ENCODE measurements at places on chromosomes 13 and 19. TPM values are rescaled to one million over a fixed set of nuclear protein-coding genes. Genes with fewer than 3 reads are reported as not detected.

DNA sequence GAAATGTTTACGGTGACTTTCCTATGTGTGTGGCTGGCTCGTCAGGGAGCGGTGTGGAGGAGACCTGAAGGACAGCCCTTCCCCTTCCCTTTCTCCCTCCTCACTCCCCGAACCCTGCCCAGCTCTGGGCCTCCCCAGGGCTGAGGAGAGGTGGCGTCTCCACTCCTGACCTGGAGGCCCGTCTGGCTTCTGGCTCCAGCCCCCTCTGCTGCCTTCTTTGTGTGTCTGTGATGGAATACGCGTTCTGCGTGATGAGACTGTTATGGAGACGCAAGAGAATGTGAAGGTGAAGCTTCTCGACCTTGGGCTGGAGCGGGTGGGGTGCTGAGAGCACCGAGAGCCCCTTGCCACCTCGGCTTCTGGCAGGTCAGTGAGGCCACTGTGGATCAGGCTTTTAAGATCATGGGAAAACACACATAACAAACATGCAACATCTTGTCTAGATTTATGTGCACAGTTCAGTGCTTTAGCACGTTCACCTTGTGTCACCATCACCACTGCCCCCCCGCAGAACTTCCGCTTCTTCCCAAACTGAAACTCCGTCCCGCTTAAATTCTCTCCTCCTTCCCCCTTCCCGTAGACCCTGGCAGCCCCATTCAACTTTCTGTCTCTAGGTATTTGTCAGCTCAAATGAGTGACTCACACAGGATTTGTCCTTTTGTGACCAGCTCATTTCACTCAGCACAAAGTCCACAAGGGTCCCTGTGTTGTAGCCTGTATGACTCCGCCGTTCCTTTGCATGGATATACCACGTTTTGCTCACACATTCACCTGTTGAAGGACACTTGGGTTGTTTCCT is 24.7 kb downstream of the ATP11A start:
- DNase-seq, result no peak
- H3K4me3 ChIP-seq, result no peak overlapping the region
- H3K27ac ChIP-seq, result no peak overlapping the region

GRCh38 chr13:94567581-94567980 is 28.4 kb downstream of the TGDS start:
- DNase-seq, result no peak
- no peaks in the 10 kb centered on the region for H3K27me3 ChIP-seq
- H3K27ac ChIP-seq, result no peak overlapping the region
- H3K36me3 ChIP-seq, result peaks cover 6% of the 10 kb centered on the region
- no peaks in the 10 kb centered on the region for H3K4me1 ChIP-seq
- no peak overlapping the region for H3K4me3 ChIP-seq

GRCh38 chr19:52211926-52212571 is 22.2 kb downstream of the PPP2R1A start:
- peaks cover 100% of the 10 kb centered on the region for H3K36me3 ChIP-seq
- DNase-seq, result no peak
- peaks cover 4% of the 10 kb centered on the region for H3K4me1 ChIP-seq
- no peak overlapping the region for H3K27ac ChIP-seq
- no peak overlapping the region for H3K4me3 ChIP-seq

DPF1 gene
- total RNA-seq, result not detected

- H3K27me3 ChIP-seq, result no peaks in the 10 kb centered on the region
- H3K36me3 ChIP-seq, result no peaks in the 10 kb centered on the region
- H3K4me1 ChIP-seq, result no peaks in the 10 kb centered on the region
- no peak overlapping the region for H3K27ac ChIP-seq
Observed at GRCh38 chr13:70816853-70817252, 708.6 kb upstream of the KLHL1 start.

SRRM5 gene
- total RNA-seq, result 0.19 TPM

GRCh38 chr13:63625869-63626268 is 2210.2 kb upstream of the PCDH20 start:
- no peaks in the 10 kb centered on the region for H3K27me3 ChIP-seq
- no peak overlapping the region for H3K4me3 ChIP-seq
- no peaks in the 10 kb centered on the region for H3K36me3 ChIP-seq

- no peaks in the 10 kb centered on the region for H3K4me1 ChIP-seq
- H3K36me3 ChIP-seq, result no peaks in the 10 kb centered on the region
- DNase-seq, result no peak
- no peaks in the 10 kb centered on the region for H3K27me3 ChIP-seq
Observed at GRCh38 chr19:23409392-23410048, 14.2 kb upstream of the ZNF91 start.

DNA sequence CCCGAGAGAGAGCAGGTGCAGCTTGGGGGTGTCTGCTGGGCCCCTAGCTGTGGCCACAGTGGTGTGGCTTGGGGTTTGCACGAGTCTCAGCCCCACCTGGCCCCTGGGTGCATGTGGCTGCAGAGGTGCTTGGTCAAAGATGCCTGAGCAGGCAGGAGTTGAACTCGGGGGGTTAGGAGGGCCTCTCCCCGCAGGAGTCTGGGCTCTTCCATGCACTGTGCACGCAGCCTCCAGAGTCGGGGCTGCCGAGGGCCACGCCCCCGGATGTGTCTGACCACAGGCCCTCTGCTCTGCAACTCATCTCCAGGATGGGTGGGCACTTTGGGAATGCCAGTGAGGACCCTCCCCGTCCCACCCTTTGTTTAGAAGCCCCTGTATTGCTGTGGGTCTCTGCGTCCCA is 91.5 kb upstream of the MCF2L start:
- no peak for DNase-seq
- H3K4me1 ChIP-seq, result no peaks in the 10 kb centered on the region
- no peak overlapping the region for H3K4me3 ChIP-seq
- H3K27ac ChIP-seq, result no peak overlapping the region
- no peaks in the 10 kb centered on the region for H3K27me3 ChIP-seq

DNA sequence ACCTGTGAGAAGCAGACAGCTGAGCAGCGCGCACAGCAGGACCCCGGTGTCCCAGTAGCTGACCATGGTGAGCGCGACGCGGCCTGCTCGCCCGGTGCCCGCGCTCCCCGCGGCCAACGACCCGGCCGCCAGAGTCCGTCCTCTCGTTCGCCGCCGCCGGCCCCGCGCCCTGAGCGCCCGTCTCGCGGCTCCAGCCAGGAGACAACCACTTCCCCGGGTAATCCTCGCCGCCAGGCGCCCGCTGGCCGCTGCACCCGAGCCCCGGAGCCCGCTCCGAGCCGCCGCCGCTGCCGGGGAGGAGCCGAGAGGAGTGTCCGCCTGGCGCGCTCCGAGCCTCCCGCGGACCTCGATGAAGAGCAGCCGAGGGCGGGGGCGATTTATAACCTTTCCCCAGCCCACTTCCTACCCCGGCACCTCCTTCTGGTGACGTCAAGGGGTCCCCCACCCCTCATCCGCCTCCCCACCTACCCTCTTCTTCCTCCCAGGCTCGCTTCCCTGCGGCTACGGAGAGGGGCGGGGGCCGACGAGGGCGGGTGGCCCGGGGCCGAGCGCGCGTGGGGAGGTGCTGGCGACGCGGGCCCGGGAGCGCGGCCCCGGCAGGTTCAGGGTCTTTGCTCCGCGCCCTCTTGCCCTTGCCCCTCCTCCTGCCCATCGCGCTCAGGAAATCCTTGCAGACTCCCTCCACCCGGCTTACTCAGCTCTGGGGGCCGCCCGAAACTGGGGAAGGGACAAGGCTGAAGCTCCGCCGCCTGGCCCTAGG is at the start of gene FLT1:
TSS of gene FLT1 (minus strand) at position 351 of the 760 bp plus-strand sequence. CDS start at position 66, 285 bp downstream.
- H3K36me3 ChIP-seq, result no peaks in the 10 kb centered on the region
- DNase-seq, result peak; percentile 55
- peaks cover 3% of the 10 kb centered on the region for H3K4me1 ChIP-seq
- H3K27me3 ChIP-seq, result peaks cover 65% of the 10 kb centered on the region
- H3K4me3 ChIP-seq, result peak within 1 kb of the TSS; percentile 72
- peak within 1 kb of the TSS; percentile 71 for H3K27ac ChIP-seq

CEACAM7 gene
- 0.15 TPM for total RNA-seq

DNA sequence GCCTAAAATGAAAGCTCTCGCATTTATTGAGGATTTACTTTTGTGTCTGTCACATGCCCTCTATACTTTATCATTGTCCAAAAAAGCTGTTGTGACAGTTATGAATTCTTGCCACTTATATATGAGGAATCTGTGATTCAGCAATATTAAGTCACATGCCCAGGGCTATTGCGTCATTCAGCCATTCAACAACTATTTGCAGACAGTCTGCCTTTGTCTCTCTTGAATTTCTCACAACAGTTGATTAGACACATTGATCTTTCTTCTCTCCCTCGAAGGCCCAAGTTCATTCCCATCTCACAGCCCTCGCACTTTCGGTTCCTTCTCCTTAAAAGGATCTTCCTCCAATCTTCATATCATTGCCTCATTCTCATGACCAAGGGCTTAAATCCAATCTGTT is 342.6 kb downstream of the MZT1 start:
- H3K4me1 ChIP-seq, result no peaks in the 10 kb centered on the region
- no peak overlapping the region for H3K4me3 ChIP-seq
- H3K27me3 ChIP-seq, result no peaks in the 10 kb centered on the region

NCCRP1 gene
- total RNA-seq, result 0.13 TPM

DIRAS1 gene
- total RNA-seq, result 7.3 TPM

GRCh38 chr19:34232566-34233481 is 21.5 kb upstream of the GARRE1 start:
- H3K27ac ChIP-seq, result peak overlapping the region; percentile 58
- peaks cover 7% of the 10 kb centered on the region for H3K4me1 ChIP-seq
- H3K36me3 ChIP-seq, result peaks cover 34% of the 10 kb centered on the region
- DNase-seq, result peak; percentile 43
- H3K4me3 ChIP-seq, result no peak overlapping the region

DNA sequence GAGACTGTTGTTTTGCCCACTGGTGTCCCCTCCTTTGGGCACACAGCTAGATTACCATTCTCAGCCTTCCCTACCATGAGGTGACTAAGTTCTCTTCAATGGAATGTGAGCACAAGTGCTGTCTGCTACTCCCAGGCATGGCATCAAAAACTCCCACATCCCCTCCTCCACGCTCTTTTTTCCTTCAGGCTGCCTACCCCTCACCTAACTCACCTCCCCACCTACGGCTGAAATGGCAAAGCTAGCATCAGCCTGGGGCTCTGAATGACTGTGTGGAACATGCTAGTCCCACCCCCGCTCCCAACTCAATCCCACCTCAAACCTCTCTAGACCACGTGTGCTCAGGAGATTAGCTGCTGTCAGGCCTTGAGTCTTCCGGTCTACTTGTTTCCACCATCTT is 512.2 kb downstream of the DIAPH3 start:
- DNase-seq, result no peak
- H3K27me3 ChIP-seq, result no peaks in the 10 kb centered on the region
- H3K36me3 ChIP-seq, result no peaks in the 10 kb centered on the region

CYP2F1 gene
- not detected for total RNA-seq

GRCh38 chr19:14516048-14516534 is 2.1 kb downstream of the DNAJB1 start:
- H3K36me3 ChIP-seq, result peaks cover 10% of the 10 kb centered on the region
- H3K27ac ChIP-seq, result peak overlapping the region; percentile 41
- DNase-seq, result no peak
- H3K4me3 ChIP-seq, result peak overlapping the region; percentile 82

CFAP97D2 gene
- not detected for total RNA-seq

ZNF790 gene
- total RNA-seq, result 5.1 TPM

DNA sequence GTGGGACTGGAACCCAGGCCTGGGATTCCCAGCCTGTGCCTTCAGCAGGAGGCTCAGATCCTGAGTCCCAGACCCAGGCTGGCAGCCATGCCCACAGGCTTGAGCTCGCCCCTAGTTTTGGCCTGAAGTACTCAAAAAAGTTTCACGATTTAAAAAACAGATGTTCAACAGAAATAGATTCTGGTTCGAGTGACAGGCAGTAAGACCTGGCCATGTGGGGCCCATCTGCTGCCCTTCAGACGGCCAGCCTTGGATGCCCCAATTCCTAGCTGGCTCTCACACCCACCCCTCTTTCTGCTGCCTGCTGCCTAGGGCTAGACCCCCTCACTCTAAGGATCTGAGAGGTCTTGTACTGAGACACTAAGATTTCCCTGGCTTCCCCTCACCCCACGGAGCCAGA is 2.8 kb upstream of the DMPK start:
- peaks cover 63% of the 10 kb centered on the region for H3K4me1 ChIP-seq
- no peaks in the 10 kb centered on the region for H3K36me3 ChIP-seq
- H3K27me3 ChIP-seq, result no peaks in the 10 kb centered on the region
- no peak for DNase-seq
- peak overlapping the region; percentile 98 for H3K27ac ChIP-seq

MIR17HG gene
- total RNA-seq, result 0.92 TPM

DNA sequence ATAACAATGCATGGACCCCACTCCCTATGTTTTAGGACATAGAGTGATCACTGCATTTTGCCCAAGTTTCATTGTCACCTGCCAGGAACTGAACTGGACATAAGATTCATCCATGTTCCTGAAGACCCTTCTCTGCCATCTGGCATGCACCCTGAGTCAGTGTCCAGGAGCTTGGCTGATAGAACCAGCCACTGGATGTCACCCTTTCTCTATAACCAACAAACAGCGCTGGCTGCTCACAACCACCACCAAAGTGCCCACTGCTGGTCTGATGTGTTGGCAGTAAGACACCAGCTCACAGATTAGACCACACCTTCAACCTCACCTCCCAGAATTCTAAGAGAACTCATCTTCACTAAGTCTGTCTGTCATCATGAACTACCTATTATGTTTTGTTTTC is 333.4 kb downstream of the ITGBL1 start:
- no peaks in the 10 kb centered on the region for H3K4me1 ChIP-seq
- H3K27me3 ChIP-seq, result no peaks in the 10 kb centered on the region

DNA sequence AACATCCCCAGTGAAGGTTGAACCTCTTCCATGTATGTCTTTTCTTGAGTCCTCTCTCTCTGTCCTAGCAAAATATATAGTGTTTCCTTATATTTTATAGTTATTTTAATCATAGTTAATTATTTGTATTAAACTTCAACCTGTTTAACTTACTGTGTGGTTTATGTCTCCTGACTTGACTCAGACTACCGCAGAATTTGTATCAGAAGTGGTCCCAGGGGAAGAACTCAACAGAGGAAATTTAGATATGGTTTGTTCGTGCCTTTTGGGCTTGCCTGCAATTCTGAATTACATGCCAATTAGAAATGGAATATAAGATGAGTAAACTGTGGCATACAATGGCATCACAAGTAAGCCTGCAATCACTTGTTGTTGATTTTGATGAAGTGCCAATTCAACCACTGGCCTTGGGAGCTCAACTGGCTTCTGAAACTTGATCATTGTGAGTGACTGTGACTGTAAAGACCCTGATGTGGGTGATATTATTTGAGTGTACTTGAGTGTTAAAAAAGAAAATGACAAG is 1459.5 kb upstream of the PCDH20 start:
- H3K4me3 ChIP-seq, result no peak overlapping the region
- no peaks in the 10 kb centered on the region for H3K4me1 ChIP-seq
- no peak for DNase-seq
- H3K27me3 ChIP-seq, result no peaks in the 10 kb centered on the region

Measured in psoas muscle (tissue), 8 donors.